ENCODE measurements at places on chromosomes 7 and 10.

DNA sequence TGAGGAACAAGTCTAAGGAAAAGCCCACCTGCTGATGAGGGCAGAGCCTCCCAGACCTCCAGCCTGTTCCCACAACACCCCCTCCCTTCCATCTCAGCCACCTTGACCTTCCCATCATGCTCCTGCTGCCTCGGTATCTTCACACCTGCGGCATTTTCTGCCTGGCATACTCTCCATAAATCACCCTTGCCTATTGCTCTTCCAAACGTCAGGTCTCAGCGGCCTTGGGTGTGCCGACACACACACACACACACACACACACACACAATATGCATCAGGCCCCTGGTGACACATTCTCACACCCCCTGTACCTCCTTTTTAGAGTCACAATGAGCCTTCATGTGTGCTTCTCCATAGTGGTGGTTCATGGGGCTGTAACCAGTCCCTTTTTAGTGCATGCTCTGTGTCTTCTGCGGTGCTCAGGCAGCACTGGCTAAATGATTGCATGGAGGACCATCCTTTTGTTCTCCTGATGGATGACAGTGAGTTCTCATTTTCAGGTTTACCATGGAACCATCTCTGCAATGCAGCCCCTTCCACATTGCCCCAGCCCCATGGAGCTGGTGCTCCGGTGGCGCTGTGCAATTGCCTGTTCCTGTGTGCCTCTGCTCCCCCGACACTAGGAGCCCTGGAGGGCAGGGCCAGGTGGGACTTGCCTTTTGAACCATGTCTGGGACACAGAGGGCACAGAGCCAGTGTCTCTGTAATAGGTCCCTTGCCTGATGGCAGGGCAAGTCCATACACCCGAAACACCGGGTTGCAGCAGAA, 4.5 kb downstream of the ADIRF start:
- DNase-seq, result no peak

DNA sequence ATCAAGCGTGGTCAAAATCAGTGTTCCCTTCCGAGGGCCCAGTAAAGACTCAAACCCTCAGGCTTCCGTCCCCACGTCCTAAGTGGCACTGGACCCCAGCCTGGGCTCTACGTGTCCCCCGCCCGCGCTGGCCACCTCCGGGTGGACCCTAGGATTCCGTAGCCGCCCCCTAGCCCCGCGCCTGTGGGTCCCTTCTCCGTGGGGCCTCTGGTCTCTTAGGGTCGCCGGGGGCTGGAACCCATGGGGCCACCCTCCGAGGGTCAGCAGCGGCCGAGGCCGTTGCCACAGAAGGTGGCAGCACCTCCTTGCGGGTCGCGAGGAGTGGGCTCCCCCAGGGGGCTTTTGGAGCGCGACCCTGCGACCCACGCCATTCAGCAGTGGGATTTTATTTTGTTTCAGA, 170.5 kb upstream of the EEPD1 start:
- no peak for DNase-seq

DNA sequence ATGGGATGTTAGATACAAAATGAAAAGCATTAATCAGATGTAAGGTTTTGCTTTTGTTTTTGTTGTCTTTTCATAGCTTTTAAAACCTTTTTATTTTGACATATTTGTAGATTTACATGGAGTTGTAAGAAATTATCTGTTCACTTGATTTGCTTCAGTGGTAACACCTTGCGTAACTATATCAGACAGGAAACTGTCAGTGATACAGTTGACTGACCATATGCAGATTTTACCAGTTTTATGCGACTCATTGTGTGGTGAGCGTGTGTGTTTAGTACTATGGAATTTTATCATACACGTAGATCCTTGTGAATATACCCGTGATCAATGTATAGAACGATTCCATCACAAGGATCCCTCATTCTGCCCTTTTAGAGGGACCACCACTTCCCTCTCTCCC, 701.4 kb downstream of the SUGCT start:
- DNase-seq, result no peak

DNA sequence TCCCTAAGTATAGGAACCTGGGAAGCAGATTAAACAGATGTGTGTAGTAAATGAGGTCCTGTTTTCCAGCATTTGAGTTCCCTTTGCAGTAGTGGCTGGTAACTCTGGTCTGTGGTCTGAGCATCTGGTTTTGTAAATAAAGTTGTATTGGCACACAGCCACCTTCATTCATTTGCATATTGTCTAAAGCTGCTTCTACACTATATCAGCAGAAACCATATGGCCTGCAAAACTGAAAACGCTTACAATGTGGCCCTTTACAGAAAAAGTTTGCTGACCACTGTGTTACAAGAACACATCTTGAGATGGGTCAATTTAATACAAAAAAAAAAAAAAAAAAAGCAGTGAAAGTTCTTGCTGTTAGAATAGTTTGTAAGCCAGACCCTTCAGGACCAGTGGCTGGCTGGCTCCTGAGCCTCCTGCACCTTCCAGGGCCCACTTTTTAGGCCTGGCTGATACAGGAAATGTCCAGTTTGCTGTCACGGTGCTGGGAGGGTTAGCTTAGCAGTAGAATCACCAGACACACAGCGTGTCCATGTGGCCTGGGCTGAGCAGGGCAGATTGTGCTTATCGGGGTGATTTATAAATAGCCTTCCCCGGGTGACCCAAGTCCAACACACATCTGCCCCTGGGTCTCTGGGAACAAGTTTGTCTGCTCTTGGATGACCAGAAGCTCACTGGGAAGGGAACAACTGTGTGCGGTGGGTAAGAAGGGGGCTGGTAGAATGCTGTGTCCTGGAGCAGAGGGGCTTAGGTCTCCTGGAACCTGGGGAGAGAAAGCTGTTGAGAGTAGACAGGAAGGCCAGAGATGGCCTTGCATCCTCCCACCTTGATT, 1.4 kb downstream of the C10orf71 start:
- peak; percentile 51 for DNase-seq

DNA sequence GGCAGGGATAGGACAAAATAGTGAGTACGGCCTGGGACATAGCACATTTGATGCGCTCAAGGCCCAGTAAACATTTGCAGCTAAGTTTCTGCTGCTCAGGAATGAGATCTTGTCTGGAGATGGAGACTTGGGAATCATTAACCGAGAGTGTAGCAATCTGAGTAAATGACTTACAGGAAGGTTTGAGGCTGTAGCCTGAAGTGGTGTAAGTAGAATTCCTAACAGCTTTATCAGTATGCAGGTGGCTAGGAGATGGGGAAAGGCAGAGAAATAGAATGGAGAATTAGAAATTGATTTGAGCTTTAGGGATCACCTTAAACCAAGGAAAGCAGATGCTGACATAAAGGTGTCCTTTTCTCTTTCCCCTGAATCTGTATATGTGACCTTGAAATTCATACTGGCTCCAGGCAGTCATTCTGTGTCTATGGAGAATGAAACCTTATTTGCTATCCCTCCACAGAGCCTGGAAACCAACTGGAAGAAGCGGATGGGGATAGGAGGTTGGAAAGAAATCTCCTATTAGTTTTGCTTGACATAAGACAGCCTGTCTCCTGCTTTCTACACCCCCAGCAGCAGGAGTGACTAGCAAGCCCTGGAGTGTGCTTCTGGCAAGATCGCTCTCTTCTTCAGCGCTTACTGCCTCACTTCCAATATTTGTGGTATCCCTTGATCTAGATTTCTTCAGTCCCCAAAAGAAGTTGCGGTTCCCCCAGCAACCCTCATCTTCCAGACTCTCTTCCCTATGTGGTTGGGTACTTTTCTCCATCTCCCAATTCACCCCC, 6.4 kb upstream of the PON2 start:
- DNase-seq, result no peak

DNA sequence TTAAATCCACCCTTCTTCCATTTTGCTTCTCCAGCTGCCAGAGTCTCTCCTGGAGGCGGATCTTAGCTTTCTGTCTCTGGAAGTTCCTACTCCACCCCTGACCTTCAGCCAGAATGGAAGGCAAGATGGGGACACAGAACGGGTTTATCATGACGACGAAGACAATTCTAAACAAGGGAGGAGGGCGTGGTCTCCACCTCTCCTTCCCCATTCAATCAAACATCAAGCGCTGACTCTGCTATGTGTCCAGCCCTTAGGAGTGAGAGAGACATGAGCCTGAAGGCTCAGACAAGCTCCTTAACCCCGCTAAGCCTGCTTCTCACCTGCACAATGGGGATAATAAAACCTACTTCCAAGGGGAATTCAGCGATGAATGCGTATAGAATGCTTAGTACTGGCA, 3.1 kb downstream of the CYP17A1 start:
- peak; percentile 23 for DNase-seq

GRCh38 chr10:391305-391704, 256.1 kb downstream of the ZMYND11 start:
- no peak for DNase-seq

GRCh38 chr7:100475549-100475948, 3.5 kb downstream of the TSC22D4 start:
- peak; percentile 80 for DNase-seq

DNA sequence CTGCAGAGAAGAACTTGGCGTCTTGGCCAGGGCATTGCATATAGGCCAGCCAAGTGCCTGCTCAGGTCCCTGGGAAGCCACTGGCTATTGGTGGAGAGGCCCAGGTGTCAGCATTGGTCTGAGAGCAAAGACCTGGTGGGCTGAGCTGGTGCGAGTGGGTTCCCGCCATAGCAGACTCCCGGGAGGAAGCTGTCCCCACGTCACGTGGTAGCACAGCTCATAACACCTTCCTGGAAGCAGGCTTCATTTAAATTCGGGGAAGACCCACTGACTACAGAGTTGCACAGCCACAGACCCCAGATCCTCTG, 130.5 kb downstream of the WDR37 start:
- no peak for DNase-seq

- DNase-seq, result no peak
Observed at GRCh38 chr7:130838738-130839137, 104.7 kb upstream of the KLF14 start.

- DNase-seq, result no peak
Observed at GRCh38 chr10:132439025-132439388, 42.0 kb downstream of the PWWP2B start.

DNA sequence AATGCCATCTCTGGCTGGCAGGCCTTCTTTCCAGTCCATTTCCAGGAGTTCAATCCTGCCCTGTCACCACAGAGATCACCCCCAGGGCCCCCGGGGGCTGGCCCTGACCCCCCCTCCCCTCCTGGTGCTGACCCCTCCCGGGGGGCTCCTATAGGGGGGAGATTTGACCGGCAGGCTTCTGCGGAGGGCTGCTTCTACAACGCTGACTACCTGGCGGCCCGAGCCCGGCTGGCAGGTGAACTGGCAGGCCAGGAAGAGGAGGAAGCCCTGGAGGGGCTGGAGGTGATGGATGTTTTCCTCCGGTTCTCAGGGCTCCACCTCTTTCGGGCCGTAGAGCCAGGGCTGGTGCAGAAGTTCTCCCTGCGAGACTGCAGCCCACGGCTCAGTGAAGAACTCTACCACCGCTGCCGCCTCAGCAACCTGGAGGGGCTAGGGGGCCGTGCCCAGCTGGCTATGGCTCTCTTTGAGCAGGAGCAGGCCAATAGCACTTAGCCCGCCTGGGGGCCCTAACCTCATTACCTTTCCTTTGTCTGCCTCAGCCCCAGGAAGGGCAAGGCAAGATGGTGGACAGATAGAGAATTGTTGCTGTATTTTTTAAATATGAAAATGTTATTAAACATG, 6.0 kb downstream of the CHPF2 start:
- no peak for DNase-seq

- DNase-seq, result no peak
Observed at GRCh38 chr7:80324032-80324431, 187.8 kb downstream of the GNAT3 start.

DNA sequence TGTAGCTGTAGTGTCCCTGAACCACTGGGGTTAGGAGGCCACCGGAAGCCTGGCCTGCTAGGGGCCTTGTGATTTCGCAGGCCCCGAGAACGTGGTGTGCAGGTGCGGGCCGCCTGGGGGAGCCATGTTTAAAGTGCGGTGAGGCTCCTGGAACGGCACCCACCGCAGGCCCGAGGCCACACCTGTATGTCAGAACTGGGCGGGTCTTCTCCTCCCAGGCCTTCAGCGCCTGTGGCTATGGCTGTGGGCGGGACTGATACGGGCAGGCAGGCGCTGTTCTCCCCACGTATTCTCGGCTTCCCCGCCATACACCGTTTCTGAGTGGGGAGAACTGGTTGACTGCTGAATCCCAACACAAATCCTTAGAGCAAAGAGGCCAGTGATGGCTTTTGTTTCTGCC, 74.8 kb downstream of the DNAJB6 start:
- DNase-seq, result peak; percentile 44

GRCh38 chr10:8321990-8322389, 267.5 kb downstream of the GATA3 start:
- DNase-seq, result no peak

GRCh38 chr7:39507866-39508551, 58.2 kb upstream of the YAE1 start:
- DNase-seq, result peak; percentile 31

- DNase-seq, result no peak
Observed at GRCh38 chr10:12180221-12180974, 15.3 kb downstream of the NUDT5 start.

- DNase-seq, result no peak
Observed at GRCh38 chr7:107696330-107696946, 35.8 kb downstream of the SLC26A4 start.

GRCh38 chr10:101217450-101218281, 11.6 kb downstream of the LBX1 start:
- peak; percentile 27 for DNase-seq

DNA sequence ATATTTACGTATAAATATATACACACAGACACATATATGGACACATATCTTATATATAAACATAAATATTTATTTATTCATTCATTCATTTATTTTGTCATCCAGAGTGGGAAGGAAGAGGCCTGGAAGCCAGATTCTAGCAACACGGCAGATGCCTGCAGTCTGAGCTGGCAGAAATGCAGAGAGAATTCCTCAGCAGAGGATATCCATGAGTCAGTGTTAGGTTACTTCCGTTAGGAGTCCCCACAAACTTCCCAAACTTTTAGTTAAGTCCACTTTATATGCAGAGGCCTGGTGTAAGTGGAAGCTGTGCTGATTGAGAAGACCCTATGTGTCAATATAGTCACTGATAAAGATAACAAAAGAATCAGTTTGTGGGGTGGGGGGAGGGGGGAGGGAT, 89.6 kb downstream of the PPP1R17 start:
- no peak for DNase-seq

GRCh38 chr10:132907821-132908620, 34.3 kb downstream of the CFAP46 start:
- no peak for DNase-seq

- no peak for DNase-seq
Observed at GRCh38 chr7:157014635-157015555, 4.4 kb upstream of the MNX1 start.

DNA sequence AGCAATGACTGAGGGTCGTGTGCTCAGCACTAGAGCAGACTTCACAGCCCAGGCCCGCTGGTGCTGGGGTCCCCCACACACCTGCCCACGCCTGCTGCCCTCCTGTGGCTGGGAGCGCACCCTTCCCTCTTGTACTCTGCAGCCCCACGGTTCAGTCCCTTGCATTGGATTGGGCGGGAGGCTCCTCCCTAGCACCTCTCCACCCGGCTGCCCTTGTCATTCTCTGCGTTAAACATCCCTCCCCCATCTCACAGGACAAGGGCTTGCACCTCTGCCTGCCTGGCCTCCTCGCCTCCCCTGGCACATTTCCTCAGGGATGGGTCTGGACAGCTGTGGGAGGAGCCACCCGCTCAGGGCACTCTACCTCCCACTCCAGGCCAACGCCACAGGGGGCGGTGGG, 68.6 kb downstream of the ALOX5 start:
- DNase-seq, result no peak

GRCh38 chr7:146956853-146957252, 840.3 kb downstream of the CNTNAP2 start:
- DNase-seq, result no peak

- no peak for DNase-seq
Observed at GRCh38 chr10:59393349-59393748, 31.0 kb upstream of the FAM13C start.

Data from hematopoietic multipotent progenitor cell treated with erythropoietin and hydrocortisone succinate and interleukin-3 and kit ligand, for 8 days (in vitro differentiated cells).